ENCODE measurements at places on chromosomes 16 and 17. TPM values are rescaled to one million over a fixed set of nuclear protein-coding genes. Genes with fewer than 3 reads are reported as not detected.

IGF2BP1 gene
- 10.0 TPM for total RNA-seq

FKBP10 gene
- 164 TPM for total RNA-seq

ABI3 gene
- 24.0 TPM for total RNA-seq

RUNDC3A gene
- total RNA-seq = not detected

EVPLL gene
- total RNA-seq = not detected

CRYM gene
- not detected for total RNA-seq

Data from epithelial cell of umbilical artery (primary cell).